Brain (organoid and tissue), 16 donors: ENCODE measurements at places on chromosomes 1 and 21. TPM values are rescaled to one million over a fixed set of nuclear protein-coding genes. Genes with fewer than 3 reads are reported as not detected.

The CD84 gene
- polyA plus RNA-seq: 0.49 TPM

DNA sequence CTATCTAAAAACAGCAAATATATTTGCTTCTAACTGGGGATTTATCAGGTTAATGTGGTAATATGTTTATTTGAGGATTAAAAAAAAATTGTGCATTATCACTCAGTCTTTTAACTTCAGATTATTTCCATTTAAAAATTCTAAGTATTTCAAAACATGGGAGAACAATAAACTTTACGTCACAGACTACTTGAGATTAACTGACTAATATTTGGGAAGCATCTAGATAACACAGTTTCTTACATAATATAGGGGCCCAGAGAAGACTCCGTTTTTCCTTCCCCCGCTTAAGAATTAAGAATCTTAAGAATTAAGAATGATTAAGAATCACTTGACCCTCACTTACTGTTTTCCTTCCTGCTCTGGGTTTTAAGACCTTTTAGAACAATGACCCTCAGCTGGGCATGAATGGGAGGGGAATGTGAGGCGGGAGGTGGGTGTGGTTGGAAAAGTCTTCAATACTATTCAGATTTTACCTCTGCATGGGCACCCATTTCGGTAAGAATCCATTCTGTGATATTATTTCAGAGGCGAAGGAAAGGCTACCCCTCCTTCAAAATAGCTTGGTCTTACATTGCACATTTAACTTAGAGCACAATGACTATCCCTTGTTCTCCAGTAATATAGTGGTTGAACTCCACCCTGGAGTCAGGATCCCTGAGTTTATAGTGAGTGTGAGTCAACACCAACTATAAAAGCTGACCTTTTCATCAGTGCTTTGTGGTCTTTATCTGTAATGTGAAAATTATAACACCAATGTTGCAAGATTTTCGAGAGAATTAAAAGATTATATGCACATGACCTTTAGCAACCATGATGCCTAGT is 821.3 kb downstream of the USP25 start:
- DNase-seq: no peak

The OPTC gene
- not detected for polyA plus RNA-seq

The NRDC gene
- 110 TPM for polyA plus RNA-seq

GRCh38 chr1:238088560-238089290 is 198.0 kb upstream of the ZP4 start:
- no peak for DNase-seq

The KRTAP7-1 gene
- polyA plus RNA-seq: not detected

GRCh38 chr1:200445213-200445612 is 35.4 kb upstream of the ZNF281 start:
- DNase-seq: no peak

The MMP23B gene
- not detected for polyA plus RNA-seq

The GBP7 gene
- not detected for polyA plus RNA-seq

- no peak for DNase-seq
These were observed 44.2 kb upstream of the ARHGAP29 start for GRCh38 chr1:94281361-94282142.

GRCh38 chr1:105101261-105101660 is 1351.6 kb downstream of the AMY1C start:
- no peak for DNase-seq

GRCh38 chr1:220410611-220411010 is 117.3 kb upstream of the MARK1 start:
- no peak for DNase-seq

The OR2T29 gene
- not detected for polyA plus RNA-seq

DNA sequence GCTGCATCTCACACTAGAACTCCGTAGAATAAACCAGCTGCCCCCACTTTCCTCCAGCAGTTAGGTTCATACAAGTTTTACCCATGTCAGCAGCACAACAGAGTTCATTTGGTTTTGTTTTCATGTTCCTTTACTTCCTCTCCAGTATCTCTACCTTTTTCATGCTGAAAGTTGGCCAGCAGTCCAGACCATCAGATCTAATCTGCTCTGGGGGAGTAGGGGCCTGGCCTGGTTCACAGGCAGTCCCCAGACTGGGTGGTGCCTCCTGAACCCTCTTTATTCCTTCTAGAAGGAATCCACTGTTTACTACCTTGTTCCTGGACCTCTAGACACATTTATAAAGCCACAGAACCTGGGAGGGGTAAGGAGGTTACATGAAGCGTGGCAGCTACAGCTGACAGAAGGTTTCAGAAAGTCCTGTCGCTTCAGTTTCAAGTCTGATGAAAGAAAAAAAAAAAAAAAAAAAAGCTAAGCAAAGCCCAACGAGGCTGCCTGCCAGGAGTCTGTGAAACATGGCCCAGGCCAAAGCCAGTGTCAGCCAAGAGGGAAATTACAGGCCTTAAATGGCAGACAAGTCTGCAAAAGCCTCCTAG is 184.6 kb upstream of the JUN start:
- DNase-seq: peak; percentile 22

- no peak for DNase-seq
These were observed 73.2 kb downstream of the DISC1 start for GRCh38 chr1:231699784-231700183.

GRCh38 chr1:109040989-109041620 is 797 bp downstream of the WDR47 start:
- peak; percentile 85 for DNase-seq

The CDC7 gene
- polyA plus RNA-seq: 6.3 TPM

GRCh38 chr21:31414263-31415000 is 70.4 kb upstream of the TIAM1 start:
- DNase-seq: no peak

DNA sequence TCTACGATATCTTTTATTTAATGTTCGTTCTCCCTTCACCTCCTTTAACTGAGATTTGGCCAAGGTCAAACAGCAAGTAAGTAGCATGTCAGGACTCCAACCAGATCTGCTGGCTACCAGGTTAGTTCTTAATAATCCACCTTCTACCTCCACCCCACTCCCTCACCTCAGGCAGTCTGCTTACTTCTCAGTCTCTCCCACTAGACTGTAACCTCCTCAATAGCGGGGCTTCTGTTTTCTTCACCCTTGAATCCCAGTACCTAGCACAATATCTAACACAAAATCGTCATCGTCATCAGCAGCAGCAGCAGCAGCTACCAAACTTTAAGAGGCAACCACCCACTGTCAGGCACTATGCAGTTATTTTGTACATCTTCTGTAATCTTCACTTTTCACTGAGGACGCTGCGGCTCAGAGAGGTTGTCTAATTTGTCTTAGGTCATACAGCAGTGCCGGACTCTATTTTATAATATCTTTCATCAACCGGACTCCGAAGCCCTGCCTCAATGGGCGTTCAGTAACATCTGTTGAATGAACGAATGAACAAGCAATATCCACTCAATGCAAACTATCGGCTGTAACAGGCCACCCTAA is 859 bp upstream of the MAGI3 start:
- DNase-seq: no peak

The MDM4 gene
- 2.1 TPM for polyA plus RNA-seq

DNA sequence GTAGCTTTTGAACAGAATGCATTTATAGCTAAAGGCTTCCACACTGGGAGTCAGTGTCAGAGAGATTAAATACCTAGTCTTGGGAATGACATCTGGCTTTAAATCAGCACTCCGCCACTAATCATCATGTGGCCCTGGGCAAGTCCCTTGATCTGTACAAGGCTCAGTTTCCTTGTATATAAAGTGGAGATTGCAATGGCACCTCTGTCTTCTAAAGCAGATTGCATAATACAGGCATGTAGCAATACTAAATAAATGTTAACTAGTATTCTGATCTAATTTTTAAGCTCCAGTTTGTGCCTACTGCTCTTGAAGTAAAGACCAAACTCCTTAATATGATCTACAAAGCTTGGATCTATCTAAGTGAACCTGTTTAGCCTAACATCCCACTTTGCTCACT is 249.4 kb downstream of the PLPP3 start:
- no peak for DNase-seq

The MR1 gene
- 2.2 TPM for polyA plus RNA-seq

The MROH9 gene
- not detected for polyA plus RNA-seq

GRCh38 chr1:24930260-24931145 is at the start of gene RUNX3:
Gene RUNX3 (minus strand): TSS chr1:24930276. CDS start chr1:24929868, 408 bp downstream.
- peak; percentile 10 for DNase-seq

The LCA5L gene
- 0.17 TPM for polyA plus RNA-seq

The OLIG2 gene
- polyA plus RNA-seq: 33.3 TPM

The TAF5L gene
- polyA plus RNA-seq: 12.2 TPM

The CNIH3 gene
- polyA plus RNA-seq: 4.0 TPM

DNA sequence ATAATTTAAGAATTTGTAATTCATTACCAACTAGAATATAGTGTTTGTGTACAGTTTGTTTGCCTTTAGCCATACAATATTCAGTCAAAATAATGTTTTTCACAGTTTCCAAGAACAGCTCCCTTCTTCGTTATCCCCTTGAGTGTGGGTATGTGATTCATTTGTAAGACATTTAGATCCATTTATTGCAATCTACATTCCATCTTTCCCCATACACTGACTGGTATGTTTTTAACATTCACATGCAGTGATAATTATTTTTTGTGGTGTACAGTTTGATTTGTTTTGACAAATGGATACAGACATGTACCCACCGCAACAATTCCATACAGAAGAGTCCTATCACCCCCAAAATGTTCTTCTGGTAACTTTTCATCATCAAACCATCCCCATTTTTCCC is 589.1 kb upstream of the ADAMTS5 start:
- DNase-seq: no peak

DNA sequence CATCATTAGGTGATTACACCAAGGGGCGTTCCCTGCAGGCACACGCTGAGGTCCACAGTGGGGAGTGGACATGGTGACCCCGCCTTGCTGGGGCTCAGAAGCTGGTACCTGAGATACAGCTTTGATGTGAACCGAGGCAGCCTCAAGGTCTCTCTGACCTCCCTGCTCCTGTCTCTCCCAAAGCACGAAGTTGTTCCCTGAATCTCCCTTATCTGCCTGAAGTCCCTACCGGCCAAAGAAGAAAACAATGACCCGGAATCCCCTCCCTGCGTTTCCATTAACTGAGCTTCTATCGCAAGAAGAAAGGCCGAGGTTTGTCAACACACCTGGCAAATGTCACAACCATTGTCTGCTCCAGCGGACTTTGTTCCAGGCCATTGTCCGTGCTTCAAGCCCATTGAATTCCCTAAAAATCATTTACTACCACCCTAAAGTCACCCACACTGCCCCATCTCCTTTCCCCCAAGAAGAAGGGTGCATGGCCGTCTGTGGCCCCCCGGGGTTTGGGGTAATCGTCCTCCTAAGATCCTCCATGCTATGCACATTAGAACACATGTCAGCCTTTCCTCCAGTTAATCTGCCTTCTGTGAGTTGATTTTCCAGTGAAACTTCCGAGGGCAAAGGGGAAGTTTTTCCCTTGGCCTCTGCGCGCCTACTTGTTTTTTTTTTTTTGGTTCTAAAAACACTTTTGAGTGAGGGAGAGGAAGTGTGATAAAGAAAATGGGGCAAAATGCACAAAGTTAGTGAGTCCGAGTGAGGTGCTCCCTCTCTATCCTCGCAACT is 48.1 kb upstream of the COL18A1 start:
- no peak for DNase-seq

GRCh38 chr1:17831597-17831996 is 76.5 kb downstream of the ACTL8 start:
- DNase-seq: no peak

- DNase-seq: no peak
These were observed 94.6 kb downstream of the ADARB1 start for GRCh38 chr21:45169001-45169400.

DNA sequence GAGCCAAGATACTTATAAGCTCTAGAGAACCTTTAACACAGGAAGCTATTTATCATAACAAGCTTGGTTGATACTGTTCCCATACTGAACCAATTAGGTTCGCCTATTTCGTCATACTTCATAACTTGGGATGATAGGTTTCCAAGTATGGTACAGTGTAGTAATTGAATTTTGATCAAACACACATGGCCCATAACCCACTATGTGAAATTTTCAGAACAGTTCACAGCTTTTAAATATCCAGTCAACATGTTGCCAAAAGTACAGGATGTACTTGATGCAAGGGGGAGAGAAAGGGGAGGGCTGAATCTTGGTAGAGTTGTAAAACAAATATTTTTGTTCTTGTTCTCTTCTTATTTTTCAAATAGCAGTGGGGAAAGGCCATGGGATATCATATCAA is 86.6 kb downstream of the TM2D1 start:
- DNase-seq: no peak

The NR1I3 gene
- polyA plus RNA-seq: not detected

- no peak for DNase-seq
These were observed 28.4 kb downstream of the RASAL2 start for GRCh38 chr1:178122283-178122682.

DNA sequence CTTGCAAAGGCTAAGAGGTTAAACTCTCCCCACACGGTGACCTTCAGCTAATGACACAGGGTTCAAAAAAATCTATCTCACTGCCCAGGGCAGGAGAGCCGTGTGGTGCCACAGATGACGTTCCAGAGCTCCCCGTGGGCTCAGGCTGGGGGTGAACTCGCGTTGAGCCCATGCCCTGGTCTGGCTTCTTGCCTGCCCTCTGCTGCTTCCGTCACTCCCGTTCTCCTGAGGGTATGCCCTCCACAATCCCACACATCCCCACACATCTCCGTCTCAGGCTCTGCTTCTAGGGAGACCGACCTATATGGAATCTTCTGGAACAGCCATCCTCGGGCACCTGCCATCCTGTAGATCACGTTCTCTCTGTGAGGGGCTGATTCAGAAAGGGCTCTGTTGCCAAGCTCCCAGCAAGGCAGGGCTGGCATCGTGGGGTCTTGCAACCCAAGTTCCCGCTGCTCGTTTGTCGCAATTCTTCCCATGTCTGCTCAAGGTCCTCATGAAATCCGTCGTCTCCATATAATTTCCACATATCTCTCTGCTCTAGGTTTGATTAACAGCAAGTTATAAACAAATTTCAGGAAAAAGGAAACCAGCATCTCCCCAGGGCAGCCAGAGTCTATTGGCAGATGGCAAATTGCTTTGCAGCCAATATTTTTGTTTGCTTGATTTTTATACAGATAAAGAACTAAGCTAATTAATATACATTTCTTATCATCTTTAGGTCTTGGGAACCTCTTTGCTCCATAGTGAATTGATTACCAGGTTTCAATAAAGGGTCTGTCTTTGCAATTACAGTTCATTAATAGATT is 278.2 kb downstream of the PTPRU start:
- DNase-seq: peak; percentile 47
